GM10248 (cell line): ENCODE measurements at places on chromosomes 1 and 21.

DNA sequence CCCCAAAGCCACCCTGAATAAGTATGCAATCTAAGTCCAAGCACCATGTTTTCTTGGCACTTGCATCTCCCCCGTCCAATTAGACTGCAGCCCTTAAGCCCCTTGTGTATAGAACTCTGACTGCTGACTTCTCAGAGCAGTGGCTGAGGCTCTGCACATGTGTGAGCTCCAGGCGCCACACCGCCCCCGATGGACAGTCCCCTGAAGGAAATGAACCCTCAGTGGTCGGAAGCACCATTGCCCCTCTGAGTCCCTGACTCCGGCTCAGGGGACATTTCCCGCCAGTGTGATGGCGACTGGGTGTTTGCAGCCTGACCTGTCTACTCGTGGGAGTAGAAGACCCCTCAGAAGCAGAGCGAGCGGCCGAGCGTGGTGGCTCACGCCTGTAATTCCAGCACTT, 37.2 kb upstream of the SCCPDH start:
- no peak for DNase-seq

GRCh38 chr1:5506634-5507033, 485.6 kb downstream of the NPHP4 start:
- DNase-seq: no peak

- DNase-seq: no peak
These were observed 52.8 kb upstream of the IFFO2 start for GRCh38 chr1:19009126-19009881.

- no peak for DNase-seq
These were observed 25.8 kb upstream of the PPP1R8 start for GRCh38 chr1:27804791-27805190.

DNA sequence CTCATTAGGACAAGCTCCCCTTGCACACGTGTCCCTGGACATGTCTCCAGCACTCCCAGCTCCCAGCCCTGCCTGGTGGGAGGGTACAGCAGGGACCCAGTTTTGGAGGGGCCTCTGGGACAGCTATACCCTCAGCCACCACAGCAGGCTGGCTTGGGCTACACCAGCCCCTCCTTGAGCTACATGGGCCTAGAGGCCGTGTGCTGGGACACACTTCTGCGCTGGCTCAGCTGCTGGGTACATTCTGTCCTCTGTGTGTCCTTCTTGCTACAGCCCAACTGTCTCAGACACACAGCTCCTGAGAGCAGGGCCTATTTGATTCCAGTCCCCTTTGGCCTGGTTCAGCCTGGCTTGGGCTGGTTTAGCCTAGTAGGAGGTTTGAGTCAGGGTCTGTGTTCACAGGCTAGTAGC, 26.7 kb downstream of the DMAP1 start:
- DNase-seq: no peak

DNA sequence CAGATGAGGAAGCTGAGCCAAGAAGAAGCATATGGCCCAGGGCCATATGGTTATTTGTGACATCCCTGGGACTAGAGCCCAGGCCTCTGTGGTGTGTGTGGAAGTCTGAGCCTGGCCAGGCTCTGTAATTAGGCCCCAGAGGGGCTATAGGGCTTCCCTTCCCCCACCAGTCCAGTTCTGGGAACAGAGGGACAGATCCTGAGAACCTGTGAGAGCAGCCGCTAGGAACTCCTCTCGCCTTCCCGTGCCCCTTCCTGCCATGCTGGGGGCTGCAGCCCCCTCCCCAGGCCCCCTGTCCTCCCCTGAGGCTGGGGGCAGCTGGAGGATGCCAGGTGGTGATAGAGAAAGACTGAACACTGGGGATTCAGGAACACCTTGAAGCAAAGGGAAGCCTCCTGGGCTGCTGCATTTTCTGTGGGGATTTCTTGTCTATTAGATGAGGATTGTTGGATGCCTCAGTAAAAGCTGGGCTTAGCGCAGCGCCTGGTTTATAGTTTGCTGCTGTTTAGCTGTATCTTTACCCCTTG, 33.3 kb downstream of the COQ8A start:
- no peak for DNase-seq

DNA sequence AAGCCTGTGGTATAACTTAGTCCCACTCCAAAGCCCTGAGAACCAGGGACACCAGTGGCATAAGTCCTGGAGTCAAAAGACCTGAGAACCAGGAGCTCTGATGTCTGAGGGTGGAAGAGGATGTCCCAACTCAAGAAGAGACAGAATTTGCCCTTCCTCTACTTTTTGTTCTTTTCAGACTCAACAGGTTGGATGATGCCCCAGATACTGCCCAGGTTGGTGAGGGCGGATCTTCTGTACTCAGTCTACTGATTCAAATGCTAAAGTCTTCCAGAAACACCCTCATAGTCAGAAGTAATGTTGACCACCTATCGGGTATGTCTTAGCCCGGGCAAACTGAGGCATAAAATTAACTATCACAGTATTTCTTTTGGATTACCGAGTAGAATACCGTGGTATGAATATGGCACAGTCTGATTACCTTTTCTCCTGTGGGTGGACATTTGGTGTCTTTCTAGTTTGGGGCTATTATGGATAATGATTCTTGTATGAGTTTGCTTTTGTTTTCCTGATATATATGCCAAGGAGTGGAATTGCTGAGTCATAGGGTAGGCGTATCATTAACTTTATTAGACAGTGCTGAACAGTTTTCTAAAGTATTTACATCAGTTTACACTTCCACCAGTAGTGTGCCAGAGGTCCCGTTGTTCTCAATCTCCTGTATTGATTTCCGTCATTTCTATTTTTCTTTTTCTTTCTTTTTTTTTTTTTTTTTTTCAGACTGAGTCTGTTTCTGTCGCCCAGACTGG, 3.2 kb upstream of the CHAF1B start:
- no peak for DNase-seq
